Stimulated activated CD8-positive, alpha-beta memory T cell treated with anti-CD3 and anti-CD28 coated beads, Interleukin-15, amount 100 ng/mL, for 4 hours (primary cell): ENCODE measurements at places on chromosomes 2 and 18.

GRCh38 chr2:119517433-119517832 is 6.8 kb downstream of the SCTR start:
- no peak for DNase-seq

GRCh38 chr2:235611756-235612155 is 117.9 kb downstream of the AGAP1 start:
- DNase-seq, result no peak

- DNase-seq, result no peak
These were observed 19.5 kb upstream of the ZNF516 start for GRCh38 chr18:76514573-76514972.

- no peak for DNase-seq
These were observed 293.2 kb upstream of the ZNF804A start for GRCh38 chr2:184305105-184305504.

- no peak for DNase-seq
These were observed 1.5 kb downstream of the ASNSD1 start for GRCh38 chr2:189662669-189663226.

GRCh38 chr2:164593959-164594358 is 27.3 kb downstream of the GRB14 start:
- no peak for DNase-seq

DNA sequence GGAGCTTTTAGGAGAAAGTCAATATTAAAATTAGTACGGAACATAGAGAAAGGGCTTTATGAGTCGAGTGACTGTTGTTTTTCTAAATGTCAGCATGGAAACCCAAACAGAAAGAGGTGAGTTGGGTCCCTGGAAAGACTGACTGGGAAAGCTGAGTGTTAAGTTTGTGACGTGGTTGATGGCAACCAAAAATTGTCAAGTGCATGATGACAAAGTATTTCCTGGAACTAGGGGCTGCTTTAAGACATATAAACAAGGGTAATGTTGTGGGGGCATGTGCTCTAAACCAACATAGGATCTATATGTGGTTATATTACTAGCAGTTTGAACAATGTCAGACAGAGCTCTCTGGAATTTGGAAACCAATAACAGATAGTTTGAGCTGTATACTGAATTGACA is 50.9 kb upstream of the GPD2 start:
- no peak for DNase-seq
